Fibroblast of pulmonary artery (primary cell): ENCODE measurements at places on chromosomes 5 and 9.

DNA sequence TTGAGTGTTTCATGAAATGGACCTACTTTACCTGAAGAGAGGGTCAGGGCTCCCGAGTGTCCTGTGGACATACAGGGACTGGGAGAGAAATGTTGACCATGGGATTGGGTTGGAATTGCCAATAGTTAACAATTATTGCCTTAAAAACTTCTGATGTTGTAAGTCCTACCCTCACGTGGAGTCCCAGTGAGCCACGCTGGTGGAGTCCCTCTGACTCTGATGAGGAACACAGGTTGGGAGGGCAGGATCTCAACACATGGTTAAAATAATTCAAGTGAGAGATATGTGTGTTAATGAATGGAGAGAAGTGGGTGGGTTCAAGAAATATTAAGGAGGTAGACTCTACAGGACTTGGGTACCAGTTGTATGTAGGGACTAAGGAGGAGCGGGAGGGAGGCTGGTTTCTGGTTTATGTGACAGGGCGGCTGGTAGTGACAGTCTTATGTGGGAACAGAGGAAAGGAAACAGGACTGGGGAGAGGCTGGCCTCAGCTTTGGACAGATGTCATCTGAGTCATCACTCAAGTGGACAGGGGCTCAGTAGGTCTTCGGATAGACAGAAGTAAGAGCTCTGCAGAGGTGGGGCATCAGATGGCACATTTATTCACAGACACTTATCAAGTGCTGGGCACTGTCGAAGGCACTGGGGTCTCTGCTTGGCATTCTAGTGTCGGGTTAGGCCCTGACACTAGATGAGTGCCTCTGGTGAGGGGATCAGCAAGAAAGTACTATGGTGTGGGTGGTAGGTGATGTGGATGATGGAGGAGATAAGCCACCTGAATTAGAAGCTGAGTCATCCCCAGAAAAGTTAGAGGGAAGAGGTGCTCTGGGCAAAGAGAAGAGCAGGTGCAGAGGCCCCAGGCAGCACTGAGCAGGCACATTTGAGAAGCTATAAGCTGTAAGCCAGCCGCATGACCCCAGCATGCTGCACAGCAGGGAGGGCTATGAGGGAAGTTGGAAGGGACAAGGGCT, 27.2 kb downstream of the MAML1 start:
- DNase-seq = no peak

DNA sequence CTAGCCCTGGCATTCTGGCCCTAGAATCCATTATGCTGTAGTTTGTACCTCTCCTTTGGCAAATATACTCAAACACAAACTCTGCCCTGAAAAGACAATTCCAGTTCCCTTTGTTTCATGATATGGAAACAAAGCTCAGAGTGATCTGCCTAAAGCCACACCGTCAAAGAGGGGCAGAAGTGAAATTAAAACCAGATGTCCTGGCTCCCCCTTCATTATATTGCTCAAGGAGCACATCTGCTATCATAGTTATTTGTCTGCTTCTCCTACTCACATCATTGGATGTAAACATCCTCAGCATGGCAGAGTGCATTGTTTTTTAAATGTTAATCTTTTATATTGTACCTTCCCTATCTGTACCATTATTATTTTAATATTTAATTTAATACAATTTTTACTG, 266.7 kb upstream of the SMARCA2 start:
- no peak for DNase-seq

GRCh38 chr5:131282235-131282634, 18.4 kb downstream of the CDC42SE2 start:
- DNase-seq = no peak

DNA sequence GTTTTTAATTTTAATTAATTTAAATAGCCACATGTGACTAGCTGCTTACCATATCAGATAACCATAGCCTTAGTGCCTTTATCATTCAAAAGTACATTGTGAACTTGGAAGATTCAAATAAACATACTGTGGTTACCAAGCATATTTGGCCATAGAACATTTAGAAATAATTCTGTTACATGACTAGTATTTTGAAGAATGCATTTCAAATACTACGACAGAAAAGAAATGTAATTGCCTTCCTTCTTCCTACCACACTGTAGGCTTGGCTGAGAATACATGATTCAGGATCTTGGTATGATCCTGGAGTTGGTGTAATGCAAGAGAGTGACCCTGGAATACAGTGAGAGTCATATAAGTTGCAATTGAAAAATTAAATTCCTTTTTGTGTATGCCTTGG, 109.7 kb upstream of the PCA3 start:
- DNase-seq = peak; percentile 95

- peak; percentile 83 for DNase-seq
Observed at GRCh38 chr5:125198270-125198974, 452.0 kb upstream of the ZNF608 start.

- no peak for DNase-seq
Observed at GRCh38 chr9:99637641-99638040, 184.0 kb upstream of the NR4A3 start.

DNA sequence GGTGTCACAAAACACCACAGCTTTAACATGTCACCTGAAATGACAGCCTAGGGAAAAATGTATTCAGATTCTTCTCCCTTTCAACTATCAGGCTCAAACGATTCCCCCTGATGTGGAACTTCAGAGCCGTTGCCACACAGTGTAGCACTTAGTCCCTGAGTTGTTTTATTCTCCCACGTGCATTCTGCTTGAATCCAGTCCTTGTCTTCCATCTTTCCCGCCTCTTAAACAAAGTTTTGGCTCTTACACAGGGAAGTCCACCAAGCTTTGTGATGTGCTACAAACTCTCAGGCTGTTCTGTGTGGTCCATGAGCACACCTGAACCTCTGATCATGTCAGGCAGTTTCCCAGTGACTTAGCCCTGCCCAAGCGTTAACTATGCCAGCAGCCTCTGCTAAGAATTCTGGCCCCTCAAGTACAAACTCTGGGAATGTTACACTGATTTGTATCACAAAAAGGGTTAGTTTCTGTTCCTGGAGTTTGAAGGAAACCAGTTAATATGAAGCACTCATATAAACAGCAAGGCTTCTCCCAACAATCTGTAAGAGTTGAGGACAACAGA, 45.8 kb upstream of the RNF38 start:
- DNase-seq = no peak

- DNase-seq = no peak
Observed at GRCh38 chr5:31421806-31422586, 109.9 kb downstream of the DROSHA start.

- no peak for DNase-seq
Observed at GRCh38 chr9:15176836-15177235, 130.2 kb downstream of the TTC39B start.

DNA sequence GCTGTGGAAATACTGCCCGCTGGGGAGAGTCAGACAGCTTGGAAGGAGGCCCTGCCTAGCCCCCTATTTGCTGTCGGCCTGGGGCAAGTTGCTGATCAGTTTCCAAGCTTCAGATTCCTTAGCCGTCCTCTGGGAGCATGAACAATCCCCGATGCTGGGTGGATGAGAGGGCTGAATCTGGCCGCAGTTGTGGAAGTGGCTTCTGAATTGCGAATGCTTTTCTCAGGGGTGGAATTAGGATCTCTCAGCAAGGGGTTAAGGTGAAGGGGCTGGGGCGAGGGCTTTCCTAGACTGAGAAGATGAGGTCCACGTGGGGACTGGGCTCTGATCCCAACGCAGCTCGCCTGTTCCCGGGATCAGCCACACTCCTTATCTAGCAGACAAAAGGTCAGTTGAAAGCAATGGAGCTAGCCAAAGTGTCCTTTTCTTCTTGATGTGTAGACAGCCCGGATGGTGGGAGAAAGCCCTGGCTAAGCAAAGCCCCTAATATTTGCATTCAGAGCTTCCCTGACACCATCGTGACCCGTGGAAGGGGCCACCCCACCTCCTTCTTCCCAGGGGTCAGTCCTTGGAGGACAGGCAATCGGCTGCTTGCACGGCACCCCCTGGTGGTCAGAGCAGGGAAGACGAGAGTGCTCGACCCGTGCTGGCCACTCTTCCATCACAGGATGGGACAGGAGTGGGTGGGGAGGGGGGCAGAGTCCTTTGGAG, 54.9 kb downstream of the COL15A1 start:
- DNase-seq = peak; percentile 64

DNA sequence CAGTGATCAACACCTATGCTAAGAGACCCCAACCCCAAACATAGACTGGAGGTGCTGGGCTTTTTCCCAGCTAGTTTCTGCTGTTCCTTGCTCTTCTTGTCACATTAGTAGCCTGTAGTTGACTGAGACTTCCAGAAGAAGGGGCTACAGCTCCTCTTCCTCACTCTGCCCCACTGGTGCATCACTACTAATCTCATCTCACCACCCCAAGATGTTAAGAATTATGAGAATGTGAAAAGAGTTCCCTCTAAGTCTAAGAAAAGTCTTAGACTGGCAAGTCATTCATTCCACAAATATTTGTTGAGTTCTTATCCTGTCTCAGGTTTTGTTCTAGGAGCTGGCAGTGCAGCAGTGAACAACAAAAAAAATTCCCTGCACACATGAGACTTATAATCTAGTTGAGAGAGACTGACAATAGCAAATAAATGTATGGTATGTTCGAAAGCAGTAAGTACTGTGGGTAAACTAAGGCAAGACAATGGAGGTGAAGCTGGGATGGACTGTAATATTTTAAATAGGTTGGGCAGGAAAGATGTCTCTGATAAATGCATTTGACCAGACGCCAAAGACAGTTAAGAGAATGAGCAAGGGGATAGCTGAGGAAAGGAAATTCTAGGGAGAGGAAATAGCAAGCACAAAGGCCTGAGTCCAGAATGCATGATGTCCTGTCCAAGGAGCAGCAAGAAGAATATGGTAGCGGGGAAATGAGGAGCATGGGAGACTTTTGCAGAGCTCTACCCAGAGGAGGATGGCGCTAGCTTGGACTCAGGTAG, 92.3 kb downstream of the PTCD2 start:
- DNase-seq = peak; percentile 74

DNA sequence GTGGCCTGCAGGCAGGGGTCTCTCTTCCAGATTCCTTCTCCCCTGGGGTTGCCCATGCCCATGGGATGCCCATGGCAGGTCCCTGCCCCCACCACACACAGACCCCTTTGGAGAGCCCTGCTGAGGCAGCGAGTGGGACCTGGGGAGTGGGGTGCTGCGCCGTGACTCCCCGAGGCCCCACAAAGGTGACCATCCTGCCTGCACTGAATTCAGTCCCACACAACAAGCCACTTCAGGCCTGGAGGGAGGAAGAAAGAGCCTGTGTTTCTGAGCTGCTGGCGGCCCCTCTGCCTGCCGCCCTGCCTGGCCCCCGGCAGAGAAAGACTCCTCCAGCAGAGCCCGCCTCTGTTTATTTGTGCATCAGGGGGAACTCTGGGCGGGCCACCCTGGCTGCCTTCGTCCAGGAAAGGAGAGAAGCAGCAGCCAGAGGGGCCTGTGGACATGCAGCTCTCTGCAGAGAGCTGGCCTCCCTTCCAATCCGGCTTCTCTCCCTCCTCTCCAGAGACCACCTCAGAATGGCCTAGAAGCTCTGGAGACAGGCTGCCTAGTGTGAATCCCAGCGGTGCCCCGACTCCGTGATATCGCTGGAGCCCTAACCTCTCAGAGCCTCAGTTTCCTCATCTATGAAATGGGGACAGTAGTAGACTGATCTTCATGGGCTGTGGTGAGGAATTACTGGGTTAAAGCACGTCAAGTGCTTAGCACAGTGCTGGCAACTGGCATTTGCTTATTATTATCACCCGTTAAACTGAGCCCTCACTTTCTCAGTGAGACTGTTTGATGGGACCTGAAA, 72.9 kb downstream of the COL27A1 start:
- no peak for DNase-seq

DNA sequence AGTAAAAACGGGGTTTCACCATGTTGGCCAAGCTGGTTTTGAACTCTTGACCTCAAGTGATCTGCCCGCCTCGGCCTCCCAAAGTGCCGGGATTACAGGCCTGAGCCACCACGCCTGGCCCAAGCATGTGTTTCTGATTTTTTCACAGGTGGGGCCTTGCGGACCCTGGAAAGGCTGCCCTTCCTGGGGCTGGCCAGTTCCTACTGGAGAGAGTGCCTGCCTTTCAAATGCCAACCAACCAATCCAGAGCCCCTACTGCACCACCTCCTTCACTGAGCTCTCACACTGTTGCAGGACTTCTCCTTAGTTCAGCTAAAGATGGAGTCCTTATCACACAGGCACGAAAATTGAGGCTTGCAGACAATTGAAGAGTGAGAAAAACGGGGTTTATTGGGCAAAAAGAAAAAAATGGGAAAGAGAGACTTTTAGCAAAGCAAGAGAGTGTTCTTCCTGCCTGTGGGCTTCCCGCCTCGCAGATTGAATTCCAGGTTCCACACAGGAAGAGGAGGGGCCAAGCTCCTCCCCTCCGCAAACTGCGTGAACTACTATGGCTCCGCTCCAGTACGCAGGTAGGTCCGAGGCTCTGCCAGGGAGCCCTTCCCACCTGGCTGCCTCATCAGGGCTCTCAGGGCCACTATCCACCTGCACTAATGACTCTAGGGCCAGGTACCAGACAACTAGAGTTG, 8.3 kb upstream of the CMBL start:
- no peak for DNase-seq

DNA sequence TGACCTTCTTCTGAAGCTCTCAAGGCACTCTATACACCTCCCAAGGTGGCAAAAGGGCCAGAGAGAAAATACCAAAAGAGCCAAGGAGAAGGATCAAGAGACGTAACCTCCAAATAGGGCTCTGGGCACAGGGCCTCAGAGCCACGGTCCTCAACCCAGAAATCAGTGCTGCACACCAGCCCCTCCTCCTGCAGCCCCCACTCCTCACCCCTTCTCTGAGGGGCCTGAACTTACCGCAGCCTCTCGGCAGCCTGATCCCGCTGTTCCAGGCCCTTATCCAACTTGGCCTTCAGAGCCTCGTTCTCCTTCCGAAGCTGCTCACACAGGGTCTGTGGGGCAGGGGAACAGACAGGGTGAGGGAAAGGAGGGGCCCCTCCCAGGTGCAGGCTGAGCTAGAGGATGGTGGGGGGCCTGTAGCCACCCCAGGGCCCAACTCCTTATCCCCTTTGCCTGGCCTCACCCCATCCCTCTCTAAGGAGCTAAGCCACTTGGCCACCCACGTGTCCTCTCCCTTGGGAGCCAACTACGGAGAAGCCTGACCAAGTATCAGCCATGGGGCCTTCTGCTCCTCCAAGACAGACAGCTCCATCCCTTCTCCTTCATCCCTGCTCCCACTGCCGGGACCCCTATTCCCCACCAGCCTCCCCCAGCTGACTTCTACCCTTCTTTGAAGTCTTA, 28.8 kb downstream of the TNIP1 start:
- no peak for DNase-seq

DNA sequence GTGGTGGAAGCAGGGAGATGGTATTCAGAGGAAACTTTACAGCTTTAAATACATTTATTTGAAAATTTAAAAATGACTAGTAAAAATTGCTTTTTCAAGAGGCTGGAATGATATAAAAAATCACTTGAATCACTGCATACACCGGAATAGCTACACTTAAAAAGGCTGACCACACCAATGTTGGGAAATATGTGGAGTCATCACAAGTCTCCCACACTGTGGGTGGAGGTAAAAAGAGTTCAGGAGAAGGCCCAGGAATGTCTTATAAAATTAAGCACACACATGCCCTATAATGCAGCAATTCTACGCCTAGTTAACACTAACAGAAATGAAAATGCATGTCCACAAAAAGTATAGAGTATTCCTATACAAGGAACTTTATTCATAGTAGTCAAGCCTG, 198.1 kb downstream of the ROR2 start:
- DNase-seq = peak; percentile 76
